ENCODE measurements at places on chromosomes 13 and 19.

DNA sequence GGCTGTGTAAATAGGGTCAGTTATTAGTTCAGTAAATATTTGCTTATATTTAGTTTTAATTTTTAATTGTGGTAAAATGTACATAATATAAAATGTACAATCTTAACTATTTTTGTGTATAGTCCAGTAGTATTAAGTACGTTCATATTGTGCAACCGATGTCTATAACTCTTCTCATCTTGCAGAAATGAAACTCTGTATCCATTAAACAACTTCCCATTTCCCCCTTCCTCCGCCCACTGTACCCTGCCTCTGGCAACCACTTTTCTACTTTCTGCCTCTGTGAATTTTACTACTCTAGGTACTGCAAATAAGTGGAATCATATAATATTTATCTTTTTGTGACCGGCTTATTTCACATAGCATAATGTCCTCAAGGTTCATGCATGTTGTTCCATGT, 24.4 kb downstream of the UBAC2 start:
- DNase-seq, result no peak

- DNase-seq, result no peak
Observed at GRCh38 chr19:53196777-53197396, 3.7 kb upstream of the ZNF665 start.

DNA sequence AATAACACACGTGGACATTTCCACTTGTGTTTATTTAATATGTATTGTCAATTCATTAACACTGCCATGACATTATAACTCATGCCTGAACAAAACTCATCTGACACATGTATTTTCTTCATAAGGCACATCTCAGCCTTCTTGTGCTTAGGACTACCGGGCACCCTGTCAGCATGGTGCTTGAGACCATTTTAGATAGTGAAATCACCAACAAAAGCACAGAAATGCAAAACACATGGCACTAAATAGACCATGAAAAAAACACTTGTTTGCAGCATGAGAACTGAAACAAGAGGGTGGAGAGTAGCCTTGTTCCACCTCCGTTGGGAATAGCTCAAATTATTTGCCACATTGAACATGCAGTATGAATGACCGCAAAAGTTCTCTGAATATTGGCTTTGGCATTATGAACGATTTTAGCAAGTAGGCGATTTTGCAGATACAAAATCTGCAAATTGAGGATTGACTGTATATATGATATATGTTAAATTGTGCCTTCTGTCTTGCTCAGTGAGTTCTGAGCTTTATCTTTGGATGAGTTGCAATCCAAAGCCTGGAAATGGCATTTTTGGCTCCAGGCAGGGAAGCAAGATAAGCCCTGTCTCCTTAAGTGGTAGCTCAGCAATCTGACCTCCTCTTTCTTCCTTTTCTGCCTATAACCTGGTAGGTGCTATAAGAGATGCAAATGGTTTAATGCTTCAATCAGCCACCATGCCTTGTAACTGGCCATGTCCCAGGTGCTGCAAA, 328.2 kb downstream of the HS6ST3 start:
- no peak for DNase-seq

DNA sequence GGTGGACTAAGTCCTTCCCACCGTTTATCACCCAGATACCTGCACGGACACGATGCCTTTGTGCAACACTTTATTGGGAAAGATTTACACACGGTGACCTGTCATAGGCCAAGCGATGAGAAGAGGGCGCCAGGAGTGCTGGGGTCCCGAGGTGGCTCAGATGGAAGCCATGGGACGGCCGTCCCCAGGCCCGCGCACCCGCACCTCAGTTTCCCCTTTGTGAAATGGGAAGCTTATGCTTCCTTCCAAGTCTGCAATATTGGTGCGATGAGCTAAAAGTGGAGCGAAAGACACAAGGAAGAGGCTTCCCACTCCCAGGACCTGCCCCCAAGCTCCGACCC, 369 bp upstream of the TMC4 start:
- DNase-seq, result no peak

GRCh38 chr19:28332351-28332750, 880.6 kb downstream of the UQCRFS1 start:
- no peak for DNase-seq

DNA sequence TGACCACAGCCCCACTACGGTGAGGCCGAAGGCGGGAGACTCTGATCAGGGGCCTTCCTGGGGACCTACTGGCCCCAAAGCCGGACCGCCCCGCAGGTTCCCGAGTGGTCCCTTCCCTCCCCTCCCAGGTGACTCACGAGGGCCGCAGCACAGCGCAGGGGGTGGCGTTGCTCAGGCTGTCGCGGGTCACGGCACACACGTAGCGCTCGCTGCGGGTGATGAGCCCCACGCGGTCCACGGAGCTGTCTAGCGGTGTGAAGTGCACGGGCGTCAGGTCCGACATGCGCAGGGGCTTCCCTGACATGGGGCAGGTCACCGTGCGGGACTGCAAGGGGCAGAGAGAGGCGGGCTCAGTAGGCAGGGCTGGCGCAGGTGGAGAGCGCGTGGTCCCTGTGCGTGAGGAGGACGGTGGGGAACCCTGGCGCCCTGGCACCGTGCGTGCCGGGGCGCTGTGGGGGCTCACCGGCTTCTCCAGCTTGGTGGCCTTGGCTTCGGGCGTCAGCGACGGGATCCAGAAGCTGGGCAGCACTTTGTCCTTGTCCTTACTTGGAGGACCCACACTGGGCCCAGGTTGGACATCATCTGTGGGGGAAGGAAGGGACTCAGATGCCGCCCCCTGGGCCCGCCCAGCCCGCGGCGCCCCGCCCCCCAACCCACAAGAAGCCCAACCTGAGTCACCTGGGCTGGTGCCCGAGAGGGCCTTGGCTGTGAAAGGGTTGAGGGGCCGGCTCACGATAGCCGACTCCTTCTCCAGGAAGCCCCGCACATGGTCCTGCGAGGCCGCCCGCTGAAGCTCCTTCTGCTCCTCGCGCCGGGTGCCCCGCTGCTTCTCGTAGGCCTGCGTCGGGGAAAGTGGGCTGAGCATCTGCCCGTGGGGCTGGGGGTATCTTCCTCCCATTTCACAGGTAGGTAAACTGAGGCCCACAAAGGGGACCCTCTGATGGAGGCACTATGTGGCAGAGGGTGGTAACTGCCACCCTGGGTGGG, 23.7 kb downstream of the NOSIP start:
- no peak for DNase-seq

DNA sequence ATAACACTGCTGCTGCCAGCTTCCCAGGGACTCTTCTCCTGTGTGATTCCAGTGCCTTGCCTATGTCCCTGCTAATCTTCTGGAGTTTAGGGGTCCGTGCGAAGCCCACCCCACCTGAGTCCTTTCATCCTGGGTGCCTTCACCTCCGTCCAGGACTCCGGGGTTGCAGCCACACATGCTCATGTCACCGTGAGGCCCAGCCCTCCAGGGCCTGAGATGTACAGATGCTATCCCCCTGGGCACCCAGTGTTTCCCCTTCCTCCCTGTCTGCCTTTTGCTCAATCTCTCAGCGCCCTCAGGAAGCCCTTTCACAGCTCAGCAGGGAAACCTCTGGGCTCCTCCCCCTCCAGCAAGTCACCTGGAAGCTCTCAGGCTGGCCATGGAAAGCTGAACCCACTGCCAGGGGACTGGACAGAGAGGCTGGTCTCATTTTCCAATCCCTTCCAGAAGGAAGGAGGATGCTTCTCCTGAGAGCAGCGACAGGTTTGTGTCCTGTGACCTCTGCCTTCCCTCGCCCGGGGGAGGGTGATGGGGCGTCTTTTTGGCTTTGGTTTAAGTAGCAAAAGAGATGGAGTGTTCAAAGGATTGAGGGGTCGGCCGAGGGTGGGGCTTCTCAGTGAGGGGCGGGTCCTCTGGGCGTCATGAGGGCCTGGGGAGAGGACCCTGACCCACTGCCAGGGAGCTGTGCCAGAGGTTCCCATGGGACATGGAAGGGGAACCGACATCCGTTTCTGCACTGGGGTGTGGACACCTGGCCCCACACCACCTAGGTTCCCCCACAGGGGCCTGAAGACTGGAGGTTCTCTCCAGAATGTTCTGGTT, 30.8 kb upstream of the TFDP1 start:
- DNase-seq, result no peak

- no peak for DNase-seq
Observed at GRCh38 chr13:27270594-27271520, at the start of gene RASL11A. Gene RASL11A (plus strand): TSS chr13:27270830. CDS start chr13:27270945, 115 bp downstream.

DNA sequence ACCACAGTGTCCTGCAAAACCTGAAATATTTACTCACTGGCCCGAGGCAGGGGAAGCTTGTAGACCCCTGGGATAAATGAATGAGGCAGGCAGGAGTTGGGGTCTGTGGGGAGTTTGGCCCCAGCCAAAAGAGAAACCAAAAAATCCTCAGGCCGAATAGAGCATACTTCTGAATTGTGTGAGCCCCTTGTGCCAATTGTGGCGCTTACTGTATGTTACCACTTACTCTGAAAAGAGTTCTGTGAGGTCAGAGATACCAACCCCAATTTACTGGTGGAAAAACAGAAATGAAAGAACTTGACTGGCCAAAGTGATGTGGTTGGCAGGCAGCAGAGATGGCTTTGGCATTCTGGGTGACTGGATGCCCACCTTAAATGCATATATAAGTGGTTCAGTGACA, 6.9 kb downstream of the CARM1 start:
- DNase-seq, result no peak

DNA sequence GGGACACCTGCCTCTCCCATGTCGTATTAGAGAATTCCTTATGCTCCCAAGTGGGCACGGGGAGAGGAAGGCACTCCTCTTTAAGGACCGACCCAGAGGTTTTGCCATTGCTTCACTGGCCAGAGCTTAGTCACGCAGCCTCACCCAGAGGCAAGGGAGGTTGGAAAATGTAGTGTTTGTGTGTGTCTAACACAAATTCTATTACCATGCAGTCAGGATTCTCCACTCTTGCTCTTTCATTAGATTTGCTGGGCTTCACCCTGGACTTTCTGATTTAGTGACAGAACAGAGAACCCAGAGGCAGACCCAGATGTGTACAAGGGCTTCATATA, 14.6 kb upstream of the NCCRP1 start:
- no peak for DNase-seq

DNA sequence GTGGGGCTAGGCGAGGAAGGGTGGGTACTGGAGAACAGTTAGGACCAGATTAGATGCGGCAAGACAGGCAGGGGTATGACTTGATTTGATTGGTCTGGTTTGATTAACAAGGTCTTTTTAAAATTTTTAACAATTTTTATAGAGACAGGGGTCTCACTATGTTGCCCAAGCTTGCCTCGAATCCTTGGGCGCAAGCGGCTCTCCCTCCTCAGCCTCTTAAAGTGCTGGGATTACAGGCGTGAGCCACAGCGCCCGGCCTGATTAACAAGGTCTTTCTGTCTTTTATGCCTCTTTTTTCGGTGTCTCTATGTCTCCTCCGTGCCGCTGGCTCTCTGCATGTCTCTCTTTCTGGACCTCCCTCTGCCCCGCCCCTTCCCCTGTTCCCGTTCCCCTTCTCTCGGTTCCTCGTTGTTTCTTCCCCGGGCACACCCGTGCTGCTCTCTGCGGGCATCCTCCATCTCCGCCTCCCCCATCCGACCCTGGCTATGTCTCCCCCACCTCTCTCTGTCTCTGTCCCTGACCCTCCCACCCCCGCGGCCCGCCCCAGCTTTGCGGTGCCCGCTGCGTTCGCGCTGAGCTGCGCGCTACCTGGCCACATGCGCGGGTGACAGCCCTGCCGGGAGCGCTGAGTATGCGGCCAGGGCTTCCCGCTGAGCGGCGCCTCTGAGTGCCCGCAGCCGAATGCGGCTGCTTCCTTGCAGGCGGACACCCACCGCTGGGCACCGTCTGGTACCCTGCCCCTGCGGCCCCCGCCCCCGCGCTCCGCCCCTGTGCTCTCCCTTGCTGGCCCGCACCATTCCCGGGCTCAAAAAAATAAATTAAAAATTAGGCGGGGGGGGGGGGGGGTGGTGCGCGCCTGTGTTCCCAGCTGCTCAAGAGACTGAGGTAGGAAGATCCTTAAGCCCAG, 8.1 kb upstream of the SDHAF1 start:
- DNase-seq, result no peak

GRCh38 chr13:48222358-48223301, 10.4 kb upstream of the ITM2B start:
- no peak for DNase-seq

GRCh38 chr13:29310806-29311205, 284.7 kb downstream of the SLC7A1 start:
- no peak for DNase-seq

DNA sequence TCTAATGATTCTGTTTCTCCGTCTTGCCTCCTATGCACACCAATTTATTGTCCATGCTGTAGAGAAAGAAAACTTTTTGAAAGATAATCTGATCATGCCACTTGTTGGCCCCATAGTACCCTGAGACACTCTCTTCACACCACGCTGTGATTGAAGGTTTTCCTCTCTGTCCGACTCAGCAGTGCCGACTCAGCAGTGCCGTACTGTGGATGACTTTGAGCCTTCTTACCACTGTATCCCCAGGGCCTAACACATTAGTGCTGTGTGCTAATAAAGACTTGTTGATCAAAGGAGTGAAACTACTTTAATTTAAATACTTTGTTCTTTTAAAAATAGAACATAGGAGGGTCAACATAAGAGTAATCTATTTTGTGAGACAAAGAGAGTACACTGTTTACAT, 429.6 kb downstream of the KLF12 start:
- DNase-seq, result no peak

DNA sequence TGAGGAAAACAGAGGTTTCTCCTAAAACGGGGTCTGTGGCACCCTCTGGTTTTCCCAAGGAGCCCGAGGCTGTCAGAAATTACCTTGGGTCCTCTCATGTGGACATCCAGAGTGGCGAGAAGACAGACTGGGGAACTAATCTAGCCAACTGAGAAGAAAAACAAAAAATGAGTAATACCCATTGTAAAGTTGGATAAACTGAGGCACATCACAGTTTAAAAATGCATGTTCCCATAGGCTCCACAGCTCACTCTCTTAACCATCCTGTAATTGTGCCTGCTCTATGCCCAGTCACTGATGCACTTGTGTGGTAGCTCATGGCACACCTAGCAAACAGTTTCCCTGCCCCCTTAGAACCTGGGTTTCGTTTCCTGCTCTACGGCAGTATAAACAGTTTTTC, 15.2 kb upstream of the UPF3A start:
- no peak for DNase-seq

DNA sequence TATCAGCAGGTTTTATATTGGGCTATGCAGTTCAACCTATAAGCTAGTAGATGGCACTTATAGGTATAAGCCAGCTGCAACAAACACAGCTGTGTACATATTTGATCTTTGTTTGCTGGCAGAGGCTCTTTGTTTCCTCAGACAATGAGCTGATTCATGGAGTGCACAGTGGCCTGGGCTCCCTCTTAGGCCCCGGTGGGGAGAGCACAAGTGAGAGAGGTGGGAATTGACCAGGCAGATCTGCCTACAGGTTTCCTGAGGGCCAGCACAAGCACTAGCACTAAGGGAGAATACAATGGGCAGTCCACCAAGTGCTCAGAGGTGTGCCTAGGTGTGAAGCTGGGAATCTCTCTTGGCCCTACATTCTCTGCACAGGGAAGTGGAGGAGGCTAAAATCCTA, 1390.7 kb downstream of the SLITRK5 start:
- DNase-seq, result no peak

GRCh38 chr13:52787235-52787634, 47.6 kb upstream of the CNMD start:
- no peak for DNase-seq
